Sigmoid colon (tissue), 7 donors: ENCODE measurements at places on chromosomes 7 and 10.
A peak's percentile ranks its signal among the peaks of the same experiment; 100 is the strongest.

DNA sequence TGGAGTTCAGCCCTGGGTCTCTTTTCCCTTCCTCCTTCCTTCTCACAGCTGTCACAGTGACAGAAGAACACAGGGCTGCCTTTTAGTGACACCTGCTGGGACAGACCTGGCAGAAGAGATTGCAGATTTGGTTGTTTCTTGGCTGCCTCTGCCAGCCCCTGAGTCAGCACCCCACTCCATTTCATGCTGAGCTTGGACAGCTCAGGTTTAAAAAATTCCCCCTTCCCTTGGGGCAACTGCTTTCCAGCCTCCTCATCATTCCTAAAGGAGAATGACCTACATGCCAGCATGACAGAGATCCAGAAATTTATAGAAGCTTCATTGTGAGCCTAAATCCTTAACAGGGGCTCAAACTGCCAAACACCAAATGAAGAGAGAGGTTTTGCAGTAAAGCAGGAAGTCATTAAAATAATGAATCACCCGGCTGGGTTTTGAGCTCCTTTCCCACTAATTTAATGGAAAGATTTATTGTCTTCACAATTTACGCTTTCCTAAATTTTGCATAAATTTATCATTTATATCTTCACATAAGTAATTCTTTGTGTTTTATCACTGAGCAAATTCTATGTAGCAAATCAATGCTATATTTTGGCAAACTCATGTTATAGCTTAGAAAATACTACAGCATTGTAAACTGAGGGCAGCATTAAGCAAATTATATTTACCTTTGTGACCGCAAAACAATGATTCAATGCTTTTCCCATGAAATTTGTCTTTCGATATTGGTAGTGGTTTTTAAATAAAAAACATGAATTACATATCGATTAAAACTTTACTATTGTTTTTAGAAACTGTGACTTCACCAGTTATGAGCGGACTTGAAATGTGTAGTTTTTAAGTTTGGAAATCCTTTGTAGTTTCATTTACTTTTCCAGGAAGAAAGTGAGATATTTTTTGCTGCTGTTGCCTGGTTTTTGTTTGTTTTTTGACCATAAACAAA lies 399.5 kb upstream of the ANKRD30A start:
- peaks cover 18% of the 10 kb centered on the region for H3K4me1 ChIP-seq
- no peaks in the 10 kb centered on the region for H3K36me3 ChIP-seq
- no peak overlapping the region for H3K4me3 ChIP-seq

- no peaks in the 10 kb centered on the region for H3K27me3 ChIP-seq
- peak overlapping the region; percentile 76 for H3K27ac ChIP-seq
- peaks cover 46% of the 10 kb centered on the region for H3K4me1 ChIP-seq
- H3K36me3 ChIP-seq, result no peaks in the 10 kb centered on the region
- DNase-seq, result no peak
Observed at GRCh38 chr7:77727527-77727926, 31.3 kb downstream of the RSBN1L start.

GRCh38 chr7:100127866-100128636 lies 1.3 kb downstream of the MBLAC1 start:
- H3K4me3 ChIP-seq, result peak overlapping the region; percentile 76
- no peaks in the 10 kb centered on the region for H3K27me3 ChIP-seq
- no peaks in the 10 kb centered on the region for H3K4me1 ChIP-seq

- no peaks in the 10 kb centered on the region for H3K36me3 ChIP-seq
- H3K27me3 ChIP-seq, result no peaks in the 10 kb centered on the region
- H3K27ac ChIP-seq, result peak overlapping the region; percentile 93
- no peak overlapping the region for H3K4me3 ChIP-seq
- DNase-seq, result no peak
Observed at GRCh38 chr10:69466158-69466490, 14.9 kb downstream of the TSPAN15 start.

DNA sequence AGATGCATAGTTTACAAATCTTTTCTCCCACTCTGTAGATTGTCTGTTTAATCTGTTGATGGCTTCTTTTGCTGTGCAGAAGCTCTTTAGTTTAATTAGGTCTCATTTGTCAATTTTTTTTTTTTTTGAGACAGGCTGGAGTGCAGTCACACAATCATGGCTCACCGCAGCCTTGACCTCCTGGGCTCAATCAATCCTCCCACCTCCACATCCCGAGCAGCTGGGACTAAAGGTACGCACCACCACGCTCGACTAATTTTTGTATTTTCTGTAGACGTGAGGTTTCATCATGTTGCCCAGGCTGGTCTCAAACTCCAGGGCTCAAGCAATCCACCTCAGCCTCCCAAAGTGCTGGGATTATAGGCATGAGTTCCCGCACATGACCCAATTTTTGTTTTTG lies 1655.8 kb downstream of the REEP3 start:
- no peak for DNase-seq
- no peaks in the 10 kb centered on the region for H3K27me3 ChIP-seq
- no peaks in the 10 kb centered on the region for H3K36me3 ChIP-seq
- H3K4me3 ChIP-seq, result no peak overlapping the region
- no peaks in the 10 kb centered on the region for H3K4me1 ChIP-seq

GRCh38 chr10:106511917-106512316 lies 652.6 kb downstream of the SORCS1 start:
- no peaks in the 10 kb centered on the region for H3K4me1 ChIP-seq
- no peaks in the 10 kb centered on the region for H3K36me3 ChIP-seq
- no peak overlapping the region for H3K27ac ChIP-seq
- H3K4me3 ChIP-seq, result no peak overlapping the region
- H3K27me3 ChIP-seq, result no peaks in the 10 kb centered on the region

- peak overlapping the region; percentile 90 for H3K27ac ChIP-seq
- H3K4me1 ChIP-seq, result peaks cover 17% of the 10 kb centered on the region
- no peaks in the 10 kb centered on the region for H3K27me3 ChIP-seq
- DNase-seq, result no peak
- no peak overlapping the region for H3K4me3 ChIP-seq
- no peaks in the 10 kb centered on the region for H3K36me3 ChIP-seq
Observed at GRCh38 chr7:101119876-101120275, 7.0 kb upstream of the SERPINE1 start.

DNA sequence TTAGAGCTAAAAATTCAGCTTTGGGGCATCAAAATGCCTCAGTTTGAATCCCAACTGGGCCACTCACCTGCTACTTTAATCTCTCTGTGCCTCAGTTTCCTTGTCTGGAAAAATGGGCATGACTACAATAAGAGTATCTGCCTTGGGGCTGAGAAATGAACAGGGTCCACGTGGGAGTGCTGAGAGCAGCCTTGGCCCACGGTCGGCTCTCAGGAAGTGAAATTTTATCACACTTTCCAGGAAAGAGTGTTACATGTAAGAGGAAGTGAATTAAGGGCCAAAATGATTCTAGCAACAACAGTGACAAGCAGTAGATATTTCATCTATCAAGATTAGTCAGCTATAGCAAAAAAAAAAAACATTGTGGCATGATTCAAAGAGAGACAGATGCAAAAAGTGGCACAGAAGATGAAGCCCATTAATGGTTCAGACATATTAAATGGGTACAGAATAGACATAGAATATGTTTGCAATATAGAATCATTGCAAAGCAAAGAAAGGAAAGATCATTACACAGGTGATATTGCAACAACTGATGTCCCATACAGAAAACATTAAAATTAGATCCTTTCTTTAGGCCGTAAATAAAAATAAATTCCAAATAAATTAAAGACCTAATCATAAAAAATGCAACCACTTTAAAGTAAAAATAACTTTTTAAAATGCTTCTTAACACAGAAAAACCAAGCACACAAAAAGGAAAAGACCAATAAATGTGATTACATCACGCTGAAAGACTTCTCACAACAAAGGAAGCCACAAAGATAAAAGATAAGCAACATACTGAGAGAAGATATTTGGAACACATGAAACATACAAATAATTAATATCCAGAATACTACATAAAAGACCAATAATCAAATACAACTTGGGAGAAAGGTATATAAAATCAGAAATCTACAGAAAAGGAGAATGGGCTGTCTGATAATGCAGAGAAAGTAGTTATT lies 4.3 kb downstream of the TMEM273 start:
- H3K27me3 ChIP-seq, result no peaks in the 10 kb centered on the region
- H3K4me3 ChIP-seq, result no peak overlapping the region

- H3K4me1 ChIP-seq, result no peaks in the 10 kb centered on the region
- peaks cover 17% of the 10 kb centered on the region for H3K27me3 ChIP-seq
- DNase-seq, result peak; percentile 41
- H3K27ac ChIP-seq, result no peak overlapping the region
Observed at GRCh38 chr7:155869784-155870076, 57.5 kb upstream of the SHH start.

- peak overlapping the region; percentile 71 for H3K4me3 ChIP-seq
- peak overlapping the region; percentile 96 for H3K27ac ChIP-seq
- H3K4me1 ChIP-seq, result peaks cover 16% of the 10 kb centered on the region
- DNase-seq, result peak; percentile 89
- no peaks in the 10 kb centered on the region for H3K36me3 ChIP-seq
- H3K27me3 ChIP-seq, result no peaks in the 10 kb centered on the region
Observed at GRCh38 chr7:32942415-32943251, 14.6 kb upstream of the FKBP9 start.

- no peaks in the 10 kb centered on the region for H3K36me3 ChIP-seq
- DNase-seq, result peak; percentile 80
- no peaks in the 10 kb centered on the region for H3K27me3 ChIP-seq
- peak overlapping the region; percentile 79 for H3K4me3 ChIP-seq
- H3K4me1 ChIP-seq, result peaks cover 13% of the 10 kb centered on the region
- peak overlapping the region; percentile 82 for H3K27ac ChIP-seq
Observed at GRCh38 chr7:24756545-24757352, 515 bp downstream of the GSDME start.

- H3K27me3 ChIP-seq, result no peaks in the 10 kb centered on the region
- H3K4me3 ChIP-seq, result no peak overlapping the region
- no peak for DNase-seq
- H3K36me3 ChIP-seq, result peaks cover 30% of the 10 kb centered on the region
- H3K4me1 ChIP-seq, result no peaks in the 10 kb centered on the region
- no peak overlapping the region for H3K27ac ChIP-seq
Observed at GRCh38 chr7:16708980-16709379, 44.6 kb upstream of the TSPAN13 start.
